ENCODE measurements at places on chromosomes 16 and 17.

DNA sequence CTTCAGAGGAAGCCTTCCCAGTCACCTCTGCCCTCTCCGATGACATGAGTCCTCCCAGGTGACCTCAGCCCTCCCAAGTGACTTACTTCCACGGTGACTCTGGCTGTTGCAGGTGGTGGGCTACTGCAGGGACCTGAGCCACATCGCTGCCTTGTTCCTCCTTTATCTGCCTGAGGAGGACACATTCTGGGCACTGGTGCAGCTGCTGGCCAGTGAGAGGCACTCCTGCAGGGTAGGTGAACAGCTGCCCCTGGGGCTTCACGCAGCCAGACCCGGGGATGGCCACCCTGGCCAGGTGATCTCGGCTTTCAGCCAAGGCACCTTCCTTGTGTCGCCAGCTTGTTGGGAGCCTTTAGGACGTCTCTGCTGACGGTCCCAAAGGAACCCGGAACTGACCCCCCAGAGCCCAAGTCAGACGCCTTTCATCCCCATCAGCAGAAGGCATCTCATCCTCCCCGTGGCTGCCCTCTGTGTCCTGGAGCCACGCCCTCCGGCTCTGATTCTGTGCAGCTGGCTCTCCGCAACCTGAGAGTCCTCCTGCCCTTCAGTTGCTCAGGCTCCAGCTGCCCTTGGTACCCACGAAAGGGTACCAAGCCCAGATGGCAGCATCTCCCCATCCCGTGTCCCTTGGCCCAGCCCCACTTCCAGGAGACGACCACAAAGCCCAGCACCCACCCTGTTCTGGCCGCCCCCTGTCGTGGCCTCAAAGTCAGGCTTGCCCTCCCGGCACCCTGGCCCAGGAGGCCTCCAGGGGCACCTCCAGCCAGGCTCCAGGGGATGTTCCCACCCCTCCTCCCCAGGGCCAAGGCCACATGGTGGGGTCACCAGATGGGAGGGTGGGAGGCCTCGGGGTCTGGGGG is 81.7 kb downstream of the GOSR1 start:
- no peak for DNase-seq

DNA sequence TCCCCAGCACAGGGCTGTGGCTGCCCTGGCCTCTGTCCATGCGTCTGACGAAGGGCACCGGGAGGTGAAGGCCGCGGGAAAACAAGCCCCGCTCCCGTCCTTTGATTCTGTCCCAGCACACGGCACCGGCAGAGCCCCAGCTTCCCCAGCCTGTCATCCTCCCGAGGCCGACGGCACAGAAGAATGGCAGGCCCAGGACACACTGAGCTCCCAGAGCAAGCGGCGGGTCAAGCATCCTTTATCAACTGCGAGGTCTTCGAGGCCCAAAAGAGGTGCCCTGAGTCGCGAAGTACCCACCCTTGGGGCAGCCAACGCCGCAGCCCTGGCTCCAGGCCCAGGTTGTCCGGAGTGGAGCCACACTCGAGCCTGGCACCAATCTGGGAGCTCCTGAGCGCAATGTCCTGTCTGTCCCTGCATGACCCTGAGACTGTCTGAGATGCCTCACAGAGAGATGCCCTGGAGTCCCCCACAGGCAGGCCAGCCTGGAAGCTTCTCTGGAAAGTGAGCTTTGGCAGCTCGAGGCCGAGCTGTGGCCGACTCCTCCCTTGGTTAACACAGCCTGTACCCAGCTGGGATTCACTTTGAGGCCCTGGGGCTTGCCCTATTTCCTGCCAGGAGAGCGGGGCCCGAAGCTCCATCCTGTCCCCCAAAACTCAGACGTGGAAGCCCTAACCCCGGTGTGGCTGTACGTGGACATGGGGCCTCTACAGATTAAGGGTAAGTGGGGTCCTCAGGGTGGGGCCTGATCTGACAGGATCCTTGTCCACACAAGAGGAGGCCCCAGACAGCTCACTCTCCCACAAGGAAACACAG is 23.3 kb downstream of the SLC7A5 start:
- DNase-seq = no peak

- DNase-seq = no peak
Observed at GRCh38 chr17:74528491-74529199, 2.6 kb downstream of the CD300LB start.

DNA sequence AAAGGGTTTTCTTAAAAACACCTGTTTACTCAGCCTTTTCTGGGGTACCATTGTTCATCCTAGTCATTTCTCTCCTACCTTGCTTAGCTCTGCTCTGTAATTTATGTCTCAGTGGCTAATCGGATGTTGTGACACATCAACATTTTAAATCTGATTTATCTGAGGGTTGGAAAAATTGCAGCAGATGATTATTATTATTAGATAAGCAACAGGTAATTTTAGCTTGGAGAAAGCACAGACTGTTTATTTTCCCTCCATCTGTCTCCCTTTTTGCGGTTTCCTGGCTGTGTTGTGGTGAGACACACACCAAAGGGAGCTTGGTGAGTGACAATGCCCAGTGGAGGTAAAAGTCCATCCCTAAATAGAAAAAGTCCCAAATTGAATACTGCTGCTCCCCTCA is 389.9 kb downstream of the UTP18 start:
- DNase-seq = no peak

DNA sequence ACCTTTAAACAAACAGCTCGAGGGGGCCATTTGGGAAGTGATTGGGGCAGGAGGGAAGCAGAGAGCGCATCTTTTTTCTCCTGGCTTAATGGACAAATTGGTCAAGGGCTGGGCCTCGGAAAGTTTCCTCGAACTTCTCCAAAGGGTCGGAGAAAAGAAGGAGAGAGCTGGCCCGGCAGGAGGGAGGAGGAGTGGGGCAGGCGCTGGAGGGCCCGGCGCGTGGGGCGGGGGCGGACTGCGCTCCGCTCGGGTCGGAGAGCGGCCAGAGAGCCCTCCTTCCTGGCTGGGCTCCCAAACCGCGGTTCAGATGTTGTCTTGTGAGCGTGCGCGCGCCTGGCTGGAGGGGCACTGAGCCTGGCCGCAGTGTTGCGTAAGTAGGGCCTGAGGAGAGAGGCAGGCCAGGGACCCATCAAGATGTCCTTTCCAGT is 1.2 kb downstream of the MMP2 start:
- DNase-seq = peak; percentile 46
